ENCODE measurements at places on chromosomes 12 and 14.

DNA sequence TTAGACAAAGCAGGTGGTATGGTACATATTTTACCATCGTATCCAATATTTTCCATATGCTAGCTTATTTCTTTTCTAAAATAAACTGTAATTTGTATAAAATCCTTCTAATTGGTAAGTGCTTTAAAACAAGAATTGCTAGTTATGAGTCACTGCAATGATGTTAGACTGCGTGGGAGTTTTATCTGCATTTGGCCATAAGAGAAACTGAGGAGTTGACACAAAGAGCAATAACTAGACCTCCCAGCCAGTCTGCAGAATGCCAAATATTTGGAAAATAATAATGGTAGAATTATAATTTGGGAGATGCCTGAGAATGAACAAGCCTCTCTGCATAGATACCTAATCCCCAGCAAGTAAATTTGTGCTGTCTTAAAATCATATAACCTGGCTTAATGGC, 61.7 kb upstream of the PTPRR start:
- DNase-seq, result no peak

- no peak for DNase-seq
Observed at GRCh38 chr12:45687081-45688015, 42.2 kb upstream of the ARID2 start.

DNA sequence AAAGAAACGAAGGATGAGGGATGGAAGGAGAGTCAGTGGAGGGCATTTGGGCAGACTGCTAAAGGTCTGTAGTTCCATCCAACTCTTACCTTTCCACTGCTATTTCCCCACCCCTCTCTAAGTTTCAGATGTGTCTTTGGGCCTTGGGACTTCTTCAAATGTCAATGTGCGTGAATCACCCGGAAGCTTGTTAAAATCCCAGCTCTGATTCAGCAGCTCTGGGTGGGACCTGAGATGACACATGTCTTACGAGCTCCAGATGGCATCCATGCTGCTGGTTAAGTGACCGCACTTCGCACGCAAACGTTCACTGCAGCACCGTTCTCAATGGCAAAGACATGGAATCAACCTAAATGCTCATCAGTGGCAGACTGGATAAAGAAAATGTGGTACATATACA, 309.9 kb downstream of the VRK1 start:
- DNase-seq, result no peak

DNA sequence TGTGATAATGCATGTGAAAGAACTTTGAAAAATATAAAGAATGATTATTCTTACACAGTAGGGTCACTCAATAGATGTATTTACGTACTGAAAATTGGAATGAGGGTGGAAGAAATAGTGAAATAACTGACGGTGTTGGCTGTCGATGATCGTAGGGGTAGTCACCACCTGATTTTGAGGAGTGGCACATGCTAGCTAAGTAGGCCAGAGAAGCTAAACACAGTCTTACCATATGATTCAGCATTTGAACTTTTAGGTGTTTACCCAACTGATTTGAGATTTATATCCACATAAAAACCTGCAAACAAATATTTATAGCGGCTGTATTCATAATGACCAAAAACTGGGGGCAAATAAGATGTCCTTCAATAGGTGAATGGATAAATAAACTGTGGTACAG, 47.6 kb upstream of the HIF1A start:
- no peak for DNase-seq

DNA sequence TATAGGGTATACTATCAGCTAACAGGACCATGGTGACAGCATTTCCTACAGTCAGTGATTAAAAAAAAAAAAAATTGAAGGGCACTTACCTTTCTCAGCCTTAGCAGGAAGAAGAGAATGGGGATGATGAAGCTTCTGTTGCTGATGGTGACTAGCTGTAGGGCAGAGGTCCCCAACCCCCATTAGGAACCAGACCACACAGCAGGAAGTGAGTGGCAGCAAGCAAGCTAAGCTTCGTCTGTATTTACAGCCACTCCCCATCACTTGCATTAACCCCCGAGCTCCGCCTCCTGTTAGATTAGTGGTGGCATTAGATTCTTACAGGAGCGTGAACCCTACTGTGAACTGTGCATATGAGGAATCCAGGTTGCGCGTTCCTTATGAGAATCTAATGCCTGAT, 91.3 kb upstream of the USP44 start:
- no peak for DNase-seq

DNA sequence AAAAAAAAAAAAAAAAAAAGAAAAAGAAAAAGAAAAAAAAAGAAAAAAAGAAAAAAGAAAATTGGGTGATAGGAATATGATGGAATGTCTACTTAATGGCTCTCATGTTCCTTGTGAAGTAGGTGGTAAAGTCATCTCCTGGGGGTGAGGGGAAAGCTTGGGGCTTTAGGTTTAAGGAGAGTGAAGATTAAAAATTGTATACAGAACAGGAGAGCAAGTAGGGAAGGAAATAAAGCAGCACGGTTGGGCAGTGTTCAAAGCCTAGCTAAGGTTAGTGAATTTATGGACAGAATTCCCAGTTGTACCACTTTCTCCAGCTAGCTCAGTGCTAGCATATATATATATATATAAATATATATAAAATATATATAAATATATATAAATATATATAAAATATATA, 40.0 kb upstream of the SLC2A13 start:
- DNase-seq, result no peak

- no peak for DNase-seq
Observed at GRCh38 chr12:53067074-53067992, 11.9 kb downstream of the SPRYD3 start.

GRCh38 chr14:69635981-69636639, 24.7 kb downstream of the SUSD6 start:
- peak; percentile 39 for DNase-seq

GRCh38 chr12:15173142-15173541, 48.1 kb downstream of the RERG start:
- DNase-seq, result no peak

DNA sequence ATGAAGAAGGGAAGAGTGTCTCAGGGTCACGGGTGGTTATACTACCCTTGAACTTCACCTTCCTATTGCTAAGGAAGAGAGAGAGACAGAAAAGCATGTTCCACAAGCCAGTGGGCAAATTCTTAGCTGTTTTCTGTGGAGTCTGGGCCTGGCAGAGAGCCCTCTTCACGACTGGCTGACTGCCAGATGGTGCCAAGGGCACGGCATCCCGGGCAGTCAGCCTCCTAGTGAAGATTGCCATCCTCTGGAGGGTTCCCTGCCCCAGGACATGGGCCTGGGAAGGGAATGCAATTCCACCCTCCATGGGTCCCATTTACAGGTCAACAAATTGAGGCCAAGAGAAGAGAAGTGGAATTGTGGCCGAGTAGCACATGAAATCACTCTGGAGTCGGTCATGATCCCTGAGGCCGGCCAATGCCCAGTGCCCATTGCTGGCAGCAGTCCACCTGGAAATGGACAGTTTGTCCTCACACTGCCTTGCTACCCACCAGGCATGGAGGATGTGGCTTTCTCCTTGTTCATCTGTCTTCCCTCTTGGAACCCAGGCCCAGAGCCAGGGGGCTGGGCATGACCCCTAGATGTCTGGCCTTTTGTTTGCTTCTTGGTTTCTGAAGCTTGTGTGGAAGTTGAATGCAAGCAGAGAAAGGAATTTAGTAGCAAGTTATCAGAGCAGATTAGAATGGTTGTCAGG, 9.9 kb downstream of the TUNAR start:
- no peak for DNase-seq

DNA sequence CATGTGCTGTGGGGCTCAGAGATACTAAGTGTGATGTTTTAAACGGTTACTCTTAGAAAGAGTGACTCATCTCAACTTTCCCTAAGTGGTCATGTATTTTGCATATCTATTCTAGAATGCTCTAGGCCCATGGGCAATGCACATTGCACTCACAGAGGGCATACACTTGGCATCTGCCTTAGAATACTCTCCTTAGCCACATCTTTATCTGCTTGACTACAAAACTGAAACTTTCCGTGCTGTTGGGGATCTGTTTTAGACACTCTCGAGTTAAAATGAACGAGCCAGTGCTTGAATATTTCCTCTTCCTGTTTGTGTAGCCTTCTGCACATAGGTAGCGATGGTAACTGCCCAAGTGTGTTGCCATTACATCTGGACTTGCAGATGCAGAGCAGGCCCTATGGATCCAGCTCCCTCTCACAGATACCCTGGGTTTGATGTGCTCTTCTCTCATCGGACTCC, 180.5 kb downstream of the CAND1 start:
- no peak for DNase-seq

DNA sequence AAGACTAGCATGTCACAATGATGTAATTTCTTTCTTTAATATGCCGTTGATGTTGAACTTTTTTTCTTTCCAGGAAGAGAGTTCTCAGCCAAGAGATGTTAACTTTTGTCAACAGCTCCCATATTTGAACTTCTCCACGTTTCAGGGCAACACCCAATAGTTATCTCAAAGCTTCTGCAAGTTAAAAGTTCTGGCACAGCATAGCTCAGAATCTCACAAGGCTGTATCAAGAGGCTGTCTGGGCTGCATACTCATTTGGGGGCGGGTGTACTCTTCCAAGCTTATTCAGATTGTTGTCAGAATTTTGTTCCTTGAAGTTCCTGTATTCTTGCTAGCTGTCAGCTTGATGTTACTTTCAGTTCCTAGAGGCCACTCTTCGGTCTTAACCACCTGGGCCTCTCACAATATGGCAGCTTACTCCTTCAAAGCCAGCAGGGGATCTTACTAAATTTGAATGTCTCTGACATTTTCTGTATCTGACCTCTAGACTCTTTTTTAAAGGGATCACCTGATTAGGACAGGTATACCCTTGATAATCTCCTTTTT, 38.9 kb downstream of the KCNC2 start:
- DNase-seq, result no peak

GRCh38 chr12:110906083-110906482, 14.3 kb downstream of the MYL2 start:
- DNase-seq, result no peak

DNA sequence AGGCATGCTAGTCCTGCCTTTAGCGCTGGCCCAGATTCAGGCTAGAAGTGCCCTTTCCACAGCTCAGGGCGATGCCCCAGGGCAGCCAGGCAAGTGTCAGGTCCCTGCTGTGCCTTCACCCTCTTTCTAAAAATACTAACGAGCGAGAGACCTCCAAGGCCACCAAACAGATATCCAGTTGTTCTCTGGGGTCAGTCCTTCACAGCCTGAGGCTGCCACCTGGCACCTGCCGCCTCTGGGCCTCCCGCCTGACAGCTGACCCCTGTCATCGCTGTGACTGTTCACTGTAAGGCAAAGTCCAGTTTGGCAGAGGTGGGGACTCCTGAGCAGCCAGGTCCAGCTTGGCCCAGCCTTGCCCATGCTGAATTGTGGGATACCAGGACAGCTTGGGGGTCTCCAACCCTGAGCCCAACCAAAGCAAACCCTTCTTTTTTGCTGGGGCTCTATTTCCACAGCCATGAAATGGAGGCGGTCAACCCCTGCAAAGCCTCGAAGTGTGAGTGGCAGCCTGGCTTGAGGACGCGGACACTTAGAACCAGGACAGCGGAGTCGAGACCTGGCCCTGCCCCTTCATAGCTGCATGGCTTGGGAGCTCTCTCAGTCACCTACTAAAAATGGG, 79.9 kb downstream of the NINJ2 start:
- DNase-seq, result no peak

GRCh38 chr12:55847603-55848291, 5.0 kb upstream of the MMP19 start:
- DNase-seq, result no peak

GRCh38 chr14:58563978-58564377, 73.8 kb upstream of the DACT1 start:
- no peak for DNase-seq

DNA sequence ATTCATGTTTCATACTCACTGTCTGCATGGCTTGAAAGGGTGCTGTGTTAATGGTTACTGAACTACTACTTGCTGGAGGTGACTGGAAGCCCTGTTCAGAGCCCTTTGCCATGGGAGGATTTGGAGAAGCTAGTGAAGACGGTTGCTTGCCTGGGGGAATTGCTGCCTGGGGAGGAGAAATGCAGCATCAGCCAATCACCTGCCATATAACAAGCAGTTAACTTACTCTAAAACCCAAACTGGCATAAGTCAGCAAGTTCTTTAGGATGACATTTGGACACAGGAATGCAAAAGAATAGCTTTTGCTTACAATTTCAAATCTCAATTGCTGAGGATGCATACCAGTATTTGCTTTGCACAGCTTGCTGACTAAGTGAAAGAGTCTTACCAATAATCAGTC, 23.4 kb upstream of the IPO8 start:
- DNase-seq, result no peak

- DNase-seq, result no peak
Observed at GRCh38 chr12:1852076-1852475, 31.7 kb downstream of the LRTM2 start.

DNA sequence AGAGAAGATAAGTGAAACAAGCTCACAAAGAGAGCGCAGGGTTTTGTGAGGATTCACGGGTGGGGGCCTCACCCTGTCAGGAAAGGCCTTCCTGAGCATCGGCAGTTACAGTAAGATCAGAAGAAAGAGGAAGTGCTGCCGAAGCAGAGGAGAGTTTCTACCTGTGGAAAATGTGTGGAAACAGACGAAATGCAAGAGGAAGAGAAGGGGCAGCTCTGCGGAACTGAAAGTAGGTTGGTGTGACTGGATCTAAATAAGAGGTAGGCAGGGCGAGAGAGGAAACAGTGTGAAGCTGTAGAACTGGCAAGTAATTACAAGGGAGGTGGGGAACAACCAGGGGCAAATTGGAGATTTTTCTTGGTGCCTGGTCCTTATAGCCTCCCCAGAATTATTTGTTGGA, 2.6 kb downstream of the GPR68 start:
- no peak for DNase-seq

- DNase-seq, result no peak
Observed at GRCh38 chr14:32608857-32609256, 279.8 kb downstream of the AKAP6 start.

- peak; percentile 25 for DNase-seq
Observed at GRCh38 chr12:1591034-1591433, 3.3 kb downstream of the FBXL14 start.

DNA sequence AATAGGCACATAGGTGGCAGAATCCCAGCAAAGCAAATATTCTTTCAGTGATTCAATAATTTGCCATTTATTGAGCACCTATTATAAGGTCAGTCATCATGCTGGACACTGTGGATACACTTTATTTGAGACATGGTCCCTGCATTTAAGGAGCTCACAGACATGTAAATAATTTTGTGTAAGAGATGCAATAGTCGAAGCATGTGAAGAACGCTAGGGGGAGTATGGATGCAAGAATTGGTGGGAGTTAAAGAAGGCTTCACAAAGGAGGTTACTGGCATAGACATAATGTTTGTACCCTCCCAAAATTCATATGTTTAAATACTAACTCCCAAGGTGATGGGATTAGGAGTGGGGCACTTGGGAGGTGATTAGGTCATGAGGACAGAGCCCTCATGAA, 260.6 kb upstream of the GARIN6 start:
- no peak for DNase-seq
